ENCODE measurements at places on chromosomes 7 and 10.

GRCh38 chr7:63899691-63900393 is 98.8 kb upstream of the ZNF722 start:
- DNase-seq, result no peak

- no peak for DNase-seq
Observed at GRCh38 chr10:49187950-49188761, at the start of gene TMEM273. Gene TMEM273, minus strand, starts transcription at chr10:49188391. Its CDS starts 55 bp downstream, at chr10:49188336.

GRCh38 chr10:1420661-1421362 is 316.5 kb downstream of the ADARB2 start:
- no peak for DNase-seq

DNA sequence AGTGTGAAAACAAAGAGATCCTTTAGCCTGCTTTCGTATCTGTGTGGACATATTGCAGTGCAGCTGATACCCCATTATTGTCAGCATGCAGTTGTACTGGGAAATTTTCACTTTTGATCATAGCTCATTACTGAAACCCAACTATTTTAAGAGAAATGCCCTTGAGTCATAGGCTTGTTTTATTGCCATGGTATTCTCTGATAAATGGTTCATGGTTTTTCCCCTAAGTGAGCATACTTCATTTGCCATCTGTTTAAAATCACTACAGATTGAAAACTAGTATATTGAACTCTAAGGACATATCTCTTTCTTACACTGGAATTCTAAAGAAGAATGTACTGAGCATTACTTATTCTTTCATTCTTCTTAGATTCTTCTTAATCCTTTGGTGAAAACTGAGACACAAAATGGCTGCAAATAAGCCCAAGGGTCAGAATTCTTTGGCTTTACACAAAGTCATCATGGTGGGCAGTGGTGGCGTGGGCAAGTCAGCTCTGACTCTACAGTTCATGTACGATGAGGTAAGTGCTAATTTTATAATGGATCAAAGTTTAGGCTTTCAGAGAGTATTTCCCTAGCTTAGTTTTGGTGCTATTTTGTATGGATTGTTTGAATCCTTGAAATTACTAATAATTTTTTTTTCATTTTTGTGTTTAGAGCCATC is 63.0 kb downstream of the RALA start:
- no peak for DNase-seq

- DNase-seq, result no peak
Observed at GRCh38 chr7:142345811-142346210, 88.0 kb upstream of the PRSS58 start.

DNA sequence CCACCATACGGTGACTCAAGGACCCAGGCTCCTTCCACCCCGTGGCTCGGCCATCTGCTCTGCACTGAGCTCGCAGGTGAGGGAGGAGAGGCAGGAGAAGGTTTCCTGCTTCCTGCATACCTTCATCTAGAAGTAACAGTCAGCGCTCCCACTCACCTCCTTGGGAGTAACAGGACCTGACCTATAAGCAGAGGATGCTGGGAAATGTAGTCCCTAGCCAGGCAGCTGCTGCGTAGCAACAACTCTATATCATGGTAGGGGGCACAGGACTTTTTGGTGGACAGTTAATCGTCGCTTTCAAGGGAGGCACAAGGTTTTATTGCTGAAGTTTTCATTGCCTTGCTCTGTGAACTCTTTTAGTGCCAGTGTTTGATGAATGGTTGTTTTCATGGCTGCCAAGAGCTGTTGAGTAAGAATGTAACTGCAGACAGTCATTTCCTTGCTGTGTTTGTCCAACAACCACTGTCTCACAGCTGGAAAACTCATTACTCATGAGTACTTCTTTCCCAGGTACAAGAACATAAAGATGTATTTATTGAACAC is 10.2 kb upstream of the ZFYVE27 start:
- DNase-seq, result peak; percentile 43

DNA sequence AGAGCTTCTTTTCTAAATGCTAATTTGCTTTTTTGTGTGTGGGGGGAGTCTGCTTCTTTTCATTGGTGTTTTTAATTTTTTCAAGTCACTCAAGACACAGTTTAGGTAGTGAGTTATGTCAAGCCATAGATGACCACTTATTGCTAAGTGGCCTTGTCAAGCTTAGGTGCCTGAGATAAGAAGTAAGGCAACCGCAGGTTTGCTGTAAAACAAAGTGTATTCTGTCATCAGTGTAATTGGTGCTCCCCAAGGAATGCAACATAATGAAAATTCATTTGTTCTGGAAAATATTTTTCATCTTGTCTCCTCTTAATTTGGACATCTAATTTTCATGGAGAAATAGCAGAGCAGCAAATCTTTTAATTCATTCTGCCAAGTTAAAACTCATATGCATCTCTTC is 249.6 kb downstream of the EXOC4 start:
- DNase-seq, result no peak

DNA sequence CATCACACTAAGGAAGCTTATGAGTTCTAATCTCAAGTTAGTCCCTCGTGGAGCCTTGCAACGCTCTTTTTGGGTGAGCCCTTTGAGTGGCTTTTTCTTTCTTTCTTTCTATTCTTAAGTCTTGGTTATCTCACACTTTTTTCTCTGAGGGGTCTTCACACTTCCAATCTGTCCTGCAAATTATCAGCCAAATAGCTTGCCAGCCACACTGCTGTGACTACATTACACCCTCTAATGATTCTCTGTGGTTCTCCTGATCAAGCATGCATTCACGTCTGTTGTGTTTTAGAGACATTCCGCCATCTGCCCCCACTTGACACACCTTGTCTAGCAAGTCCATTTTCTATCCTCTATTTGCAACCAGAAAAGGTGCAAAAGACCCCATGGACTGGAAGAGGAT is 340.2 kb downstream of the THSD7A start:
- DNase-seq, result no peak

- no peak for DNase-seq
Observed at GRCh38 chr10:35903021-35903420, 260.9 kb upstream of the FZD8 start.

- DNase-seq, result no peak
Observed at GRCh38 chr7:105149827-105150226, 135.8 kb downstream of the KMT2E start.

GRCh38 chr10:10803278-10803677 is 214.4 kb upstream of the CELF2 start:
- no peak for DNase-seq

- DNase-seq, result no peak
Observed at GRCh38 chr7:128954150-128954549, 16.4 kb downstream of the IRF5 start.

DNA sequence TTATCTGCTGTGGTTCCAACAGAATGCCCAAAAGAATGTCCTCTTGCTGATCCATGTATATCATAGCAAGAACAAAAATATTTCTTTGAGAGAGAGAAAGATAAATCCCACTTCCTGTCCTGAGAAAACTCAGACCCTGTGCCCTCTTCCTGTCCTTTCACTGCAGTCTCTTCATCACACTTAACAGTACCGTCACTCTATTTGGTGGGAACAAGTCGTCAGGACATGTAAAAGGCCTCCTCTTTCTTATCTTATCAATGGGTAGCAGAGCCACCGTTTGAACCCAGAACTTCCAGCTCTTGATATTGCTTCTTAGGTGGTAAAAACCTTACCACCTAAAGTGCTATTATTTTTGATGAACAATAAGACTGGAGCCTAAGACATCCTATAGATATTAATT is 43.9 kb downstream of the CHRM2 start:
- DNase-seq, result no peak

DNA sequence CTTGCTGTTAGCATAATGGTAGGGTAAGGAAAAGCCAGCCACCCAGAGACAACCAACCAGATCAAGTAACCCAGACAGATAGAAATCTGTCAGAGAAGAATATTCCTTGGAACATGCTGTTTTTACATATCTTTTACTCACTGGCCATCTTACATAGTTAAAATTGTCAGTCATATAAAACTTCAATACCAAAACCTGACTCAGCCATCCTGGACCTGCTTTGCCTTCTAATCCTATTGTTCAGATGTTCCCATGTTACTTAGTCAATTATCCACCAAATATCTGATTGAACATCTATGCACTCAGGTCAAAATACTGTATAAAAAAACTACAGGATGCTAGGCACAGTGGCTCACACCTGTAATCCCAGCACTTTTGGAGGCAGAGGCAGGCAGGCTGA is 466.5 kb upstream of the NRP1 start:
- no peak for DNase-seq

- no peak for DNase-seq
Observed at GRCh38 chr7:138237995-138238394, 161.7 kb downstream of the AKR1D1 start.

DNA sequence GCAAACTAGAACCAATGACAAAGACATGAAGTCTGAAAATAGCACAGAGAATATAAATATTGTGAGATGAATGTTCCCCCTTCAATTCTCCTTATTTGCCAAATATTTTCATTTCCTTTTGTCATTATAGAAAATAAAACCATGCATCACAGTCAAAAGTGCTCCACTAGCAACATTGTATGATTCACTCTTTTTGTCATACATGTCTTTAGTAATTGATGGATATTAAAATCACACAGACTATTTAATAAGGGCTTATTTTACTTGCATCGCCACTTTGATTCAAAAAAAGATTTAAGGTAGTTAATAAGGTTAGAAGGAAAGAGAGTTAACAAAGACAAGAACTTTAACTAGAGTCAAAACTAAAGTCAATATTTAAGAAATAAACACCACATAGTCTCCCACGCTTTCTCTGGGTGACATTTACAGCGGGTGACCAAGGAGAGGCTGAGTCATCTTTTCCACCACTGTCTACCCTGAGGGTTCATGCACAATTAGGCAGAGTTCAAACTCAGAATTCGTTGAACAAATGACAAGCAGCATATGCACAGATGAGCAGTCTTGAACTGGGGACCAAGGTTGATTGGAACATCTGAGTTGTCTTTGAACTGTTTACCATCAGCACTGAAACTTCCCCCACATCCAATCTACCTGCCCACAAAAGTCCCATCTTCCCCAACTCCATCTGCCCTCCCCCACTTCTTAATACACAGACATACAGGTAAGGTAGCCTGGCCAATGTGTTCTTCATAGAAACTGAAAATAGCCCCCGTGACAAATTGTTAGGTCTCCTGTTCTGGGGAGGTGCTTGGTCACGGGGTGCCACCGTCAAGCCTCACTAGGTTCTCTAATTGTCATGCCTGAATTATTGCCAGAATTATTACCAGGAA is 42.5 kb downstream of the C7orf25 start:
- no peak for DNase-seq

GRCh38 chr7:43303740-43304241 is 191.3 kb downstream of the HECW1 start:
- DNase-seq, result no peak

DNA sequence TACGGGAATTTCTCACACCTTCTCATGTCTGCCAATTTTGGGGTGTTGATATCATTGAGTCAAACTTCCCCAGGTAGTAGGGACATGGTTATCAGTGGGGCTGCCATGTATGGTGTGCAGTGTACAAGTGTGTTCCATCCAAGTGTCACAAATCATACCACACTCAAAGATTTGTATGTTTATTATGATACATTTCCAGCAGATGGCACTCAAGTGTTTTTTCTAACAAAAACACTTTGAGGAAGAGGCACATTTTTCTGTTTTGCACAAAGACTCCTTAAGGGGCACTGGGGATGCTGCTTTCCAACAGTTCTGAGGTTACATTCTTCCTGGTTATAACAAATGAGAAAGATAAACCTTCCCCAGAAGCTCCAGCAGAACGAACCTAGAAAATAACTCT is 414.5 kb downstream of the REEP3 start:
- no peak for DNase-seq

DNA sequence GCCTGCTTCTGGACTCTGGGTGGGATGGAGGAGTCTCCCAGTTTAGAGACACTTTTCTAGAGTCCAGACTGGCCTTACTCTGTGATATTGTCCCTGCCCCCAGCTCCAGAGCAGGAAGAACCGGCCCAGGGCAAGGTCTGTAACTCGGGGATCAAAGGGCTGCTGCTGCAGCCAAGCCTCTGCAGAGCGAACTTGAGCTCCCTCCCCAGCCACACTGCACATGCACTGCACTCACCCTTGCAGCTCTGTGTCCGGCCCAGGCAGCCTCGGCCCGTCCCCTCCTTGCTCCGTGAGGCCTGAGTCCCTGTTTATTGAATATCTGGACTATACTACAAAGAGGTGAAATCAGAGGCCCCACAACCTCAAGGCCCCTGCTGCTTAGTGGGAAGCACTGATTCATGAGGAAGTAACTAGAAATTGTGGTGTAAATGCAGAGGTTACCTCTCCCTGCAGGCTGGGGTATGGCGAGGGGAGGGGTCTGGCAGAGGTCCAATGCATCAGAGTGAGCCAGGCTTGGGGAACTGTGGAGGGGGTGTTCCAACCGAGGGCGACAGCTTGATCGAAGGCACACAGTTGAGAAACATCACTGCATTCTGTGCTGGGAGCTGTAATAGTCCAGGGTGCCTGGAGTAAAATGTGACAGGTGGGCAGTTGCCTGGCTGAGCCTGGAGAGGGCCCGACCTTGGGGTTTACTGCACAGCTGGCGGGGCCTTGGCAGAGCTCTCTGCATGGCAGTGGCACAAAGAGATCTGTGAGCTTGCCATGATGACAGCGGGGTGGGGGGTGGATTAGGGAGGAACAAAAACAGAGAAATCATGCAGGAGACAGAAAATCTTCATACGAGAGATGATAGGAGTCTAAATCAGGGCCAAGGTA is 49.1 kb downstream of the AOC1 start:
- DNase-seq, result no peak

DNA sequence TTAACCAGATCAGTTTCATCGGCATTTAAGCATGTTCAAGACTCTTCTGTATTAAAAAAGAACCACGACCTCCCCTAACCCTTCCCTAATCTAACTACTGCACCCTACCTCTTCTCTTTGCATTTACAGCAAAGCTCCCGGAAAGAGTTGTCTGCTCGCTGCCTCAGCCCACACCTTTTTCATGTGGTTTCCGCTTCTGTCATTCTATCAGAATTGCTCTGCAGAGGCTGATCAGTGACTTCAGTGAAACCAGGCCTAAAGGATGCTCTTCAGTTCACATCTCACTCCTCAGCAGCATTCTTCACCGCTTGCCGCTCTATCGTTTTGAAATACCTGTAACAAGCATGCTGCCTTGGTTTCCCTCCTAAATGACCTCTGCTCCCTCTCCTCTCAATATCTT is 160.9 kb downstream of the SDK1 start:
- DNase-seq, result no peak

GRCh38 chr10:118216020-118216419 is 126.1 kb downstream of the FAM204A start:
- DNase-seq, result no peak

DNA sequence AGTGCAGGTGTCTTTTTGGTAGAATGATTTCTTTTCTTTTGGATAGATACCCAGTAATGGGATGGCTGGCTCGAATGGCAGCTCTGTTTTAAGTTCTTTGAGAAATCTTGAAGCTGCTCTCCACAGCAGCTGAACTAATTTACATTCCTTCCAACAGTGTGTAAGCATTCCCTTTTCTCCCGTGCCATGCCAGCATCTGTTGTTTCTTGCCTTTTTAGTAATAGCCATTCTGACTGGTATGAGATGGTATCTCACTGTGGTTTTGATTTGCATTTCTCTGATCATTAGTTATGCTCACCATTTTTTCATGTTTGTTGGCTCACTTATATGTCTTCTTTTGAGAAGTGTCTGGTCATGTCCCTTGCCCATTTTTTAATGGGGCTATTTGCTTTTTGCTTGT is 486.3 kb downstream of the GALNT17 start:
- no peak for DNase-seq
